Stimulated activated CD4-positive, alpha-beta T cell treated with anti-CD3 and anti-CD28 coated beads, Interleukin-12 subunit alpha, Interleukin-12 subunit beta, amount 100 ng/mL, for 4 hours (primary cell): ENCODE measurements at places on chromosomes 1 and 21.

- DNase-seq, result no peak
Measured at GRCh38 chr1:169538998-169539871, 47.0 kb downstream of the F5 start.

DNA sequence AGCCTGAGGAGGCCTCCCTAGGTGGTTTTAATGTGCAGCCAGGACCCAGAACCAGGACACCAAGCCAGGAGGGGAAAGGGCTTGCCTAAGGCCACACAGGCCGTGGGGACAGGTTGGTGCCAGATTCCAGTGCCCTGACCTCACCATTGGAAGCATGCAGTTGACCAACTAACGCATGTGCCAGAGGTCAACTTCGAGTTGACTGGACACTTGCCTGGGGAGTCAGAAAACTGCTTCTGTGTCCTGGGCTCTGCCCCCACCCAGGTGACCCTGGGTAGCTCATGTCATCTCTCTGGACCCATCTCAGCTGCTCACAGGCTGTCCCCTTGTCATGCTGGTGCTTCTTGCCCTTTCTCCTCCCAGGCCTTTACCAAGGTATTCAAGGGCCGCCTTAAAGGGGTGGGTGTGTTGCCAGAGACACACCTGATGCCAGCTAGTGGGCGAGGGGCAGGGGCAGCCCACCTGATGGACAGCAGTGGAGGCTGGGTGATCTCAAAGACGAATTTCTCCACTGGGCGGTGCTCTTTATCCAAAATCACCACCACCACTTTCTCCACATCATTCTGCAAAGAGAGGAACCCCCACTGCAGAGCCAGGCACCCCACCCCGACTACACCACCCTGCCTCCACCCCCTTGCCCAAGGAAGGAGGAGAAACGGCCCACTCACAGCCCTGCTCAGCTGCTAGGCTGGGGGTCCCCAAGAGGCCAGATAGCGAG is 4.4 kb downstream of the MAD2L2 start:
- no peak for DNase-seq

DNA sequence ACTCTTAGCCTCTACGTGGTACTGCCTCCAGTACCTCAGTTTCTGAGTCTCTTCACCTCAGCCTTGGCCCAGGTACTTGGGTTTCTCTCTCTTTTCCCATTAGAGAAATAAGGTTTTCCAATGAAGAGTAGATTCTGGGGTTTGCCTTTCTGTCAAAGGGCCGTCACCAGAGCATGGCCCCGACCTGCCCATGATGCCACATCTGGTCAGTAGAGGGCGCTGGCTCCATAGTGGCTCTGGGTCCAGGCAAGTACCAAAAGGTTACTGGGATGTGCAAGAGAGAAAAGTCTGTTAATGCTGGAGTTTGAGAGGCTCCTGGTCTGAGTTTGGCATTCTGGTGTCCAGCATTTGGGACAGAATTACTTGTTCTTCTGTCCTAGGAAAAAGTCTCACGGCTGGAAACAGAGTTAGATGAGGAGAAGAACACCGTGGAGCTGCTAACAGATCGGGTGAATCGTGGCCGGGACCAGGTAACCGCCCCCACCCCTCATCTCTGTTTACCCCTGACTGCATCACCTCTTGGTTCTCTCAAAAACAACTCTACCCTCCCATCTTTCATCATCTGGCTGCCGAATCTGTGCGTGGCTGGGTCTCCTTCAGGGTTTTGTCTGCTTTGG is 5.3 kb upstream of the TUFT1 start:
- peak; percentile 77 for DNase-seq

DNA sequence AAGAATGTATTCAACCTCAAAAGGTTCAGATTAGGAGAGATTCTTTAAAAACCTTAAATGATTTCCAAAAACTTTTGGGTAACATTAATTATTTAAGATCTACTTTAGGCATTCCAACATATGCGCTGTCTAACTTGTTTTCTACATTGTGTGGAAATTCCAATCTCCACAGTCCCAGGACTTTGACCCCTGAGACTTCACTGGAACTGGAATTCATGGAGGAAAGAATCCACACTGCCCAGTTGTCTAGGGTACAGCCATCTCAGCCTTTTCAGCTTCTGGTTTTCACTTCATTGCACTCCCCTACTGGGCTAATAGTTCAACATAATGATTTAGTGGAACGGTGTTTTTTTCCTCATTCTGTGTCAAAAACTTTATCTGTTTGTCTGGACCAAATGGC is 161.5 kb downstream of the IER5 start:
- no peak for DNase-seq

DNA sequence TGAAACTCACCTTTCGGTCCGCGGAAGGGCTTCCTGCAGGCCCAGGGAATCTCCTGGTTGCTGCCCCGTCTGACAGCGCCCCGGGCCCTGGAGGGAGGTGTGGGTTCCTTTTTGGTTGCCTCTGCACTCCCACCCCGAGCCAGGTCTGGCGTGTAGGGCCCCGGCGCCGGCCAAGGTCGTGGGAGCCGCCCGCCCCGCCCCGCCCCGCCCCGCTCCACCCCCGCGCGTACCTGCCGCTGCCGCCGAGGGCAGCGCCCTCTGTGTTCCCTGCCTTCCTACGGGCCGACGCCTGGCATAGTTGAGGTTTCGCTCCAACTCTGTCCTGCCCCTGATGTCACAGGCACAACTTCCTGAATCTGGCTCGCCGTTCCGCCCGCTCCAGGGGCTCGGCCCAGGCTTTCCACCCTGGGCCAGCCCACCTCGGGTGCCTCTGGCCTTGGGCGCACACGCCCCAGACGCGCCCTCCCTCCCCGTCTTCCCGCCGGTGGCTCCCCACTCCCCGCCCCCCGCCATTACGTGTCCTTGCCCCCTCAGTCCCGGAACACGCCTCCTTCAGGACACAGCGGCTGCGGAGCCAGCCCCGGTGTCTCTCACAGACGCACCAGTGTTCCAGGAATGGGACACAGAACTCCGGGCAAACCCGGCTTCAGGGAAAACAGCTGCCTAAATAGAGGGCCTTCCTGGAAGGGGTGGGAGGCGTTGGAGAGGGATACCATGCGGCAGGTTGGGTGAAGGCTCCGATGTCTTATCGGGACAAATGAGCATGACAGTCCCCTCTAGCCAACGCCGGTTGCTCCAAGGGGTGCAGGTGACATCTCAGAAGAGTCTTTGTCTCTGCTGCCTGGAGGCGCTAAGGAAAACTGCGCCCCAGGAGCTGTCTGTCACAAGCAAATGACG is at the start of gene KIAA0040:
Gene KIAA0040 (minus strand): TSS at position 147 of the 897 bp plus-strand sequence. CDS start 31,763 bp downstream, outside the sequence.
- peak; percentile 56 for DNase-seq

GRCh38 chr1:63487336-63488065 is 35.5 kb downstream of the ITGB3BP start:
- no peak for DNase-seq

- DNase-seq, result no peak
Measured at GRCh38 chr1:201585901-201586300, 47.0 kb downstream of the NAV1 start.

GRCh38 chr1:63618011-63618410 is 24.8 kb downstream of the PGM1 start:
- no peak for DNase-seq

GRCh38 chr1:24327891-24328290 is 8.7 kb downstream of the GRHL3 start:
- no peak for DNase-seq

GRCh38 chr1:91404151-91405012 is at the start of gene HFM1:
HFM1 (minus strand) TSS chr1:91404837; CDS start chr1:91401082, 3,755 bp downstream.
- peak; percentile 45 for DNase-seq

- DNase-seq, result no peak
Measured at GRCh38 chr21:42306366-42307035, 8.7 kb downstream of the TFF3 start.

- no peak for DNase-seq
Measured at GRCh38 chr1:43996733-43997115, 5.3 kb downstream of the CCDC24 start.

DNA sequence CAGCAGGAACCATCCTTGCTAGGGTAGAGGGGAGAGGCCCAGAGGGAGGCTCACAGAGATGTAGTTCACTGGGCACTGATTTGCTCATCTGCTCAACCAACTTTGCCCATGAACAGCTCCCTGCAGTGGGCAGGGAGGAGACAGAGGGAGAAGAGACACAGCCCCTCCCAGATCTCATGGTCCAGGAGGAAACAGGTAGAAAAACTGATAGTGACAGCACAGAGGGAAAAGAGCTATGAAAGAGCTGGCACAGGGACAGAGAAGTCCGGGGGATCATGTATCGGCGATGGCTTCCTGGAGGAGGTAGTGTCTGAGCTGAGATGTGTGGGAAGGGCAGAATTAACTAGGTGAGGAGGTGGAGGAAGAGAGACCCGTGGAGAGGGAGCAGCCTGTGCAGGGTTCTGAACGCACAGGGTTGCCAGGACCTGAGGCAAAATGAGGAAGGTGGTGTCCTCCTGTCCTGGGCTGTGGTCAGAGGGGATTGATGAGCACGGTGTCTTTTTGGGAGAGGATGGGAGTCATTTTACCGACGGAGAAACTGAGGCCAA is 85.9 kb downstream of the PTPRU start:
- no peak for DNase-seq

GRCh38 chr1:29504196-29504595 is 267.9 kb downstream of the PTPRU start:
- DNase-seq, result no peak

DNA sequence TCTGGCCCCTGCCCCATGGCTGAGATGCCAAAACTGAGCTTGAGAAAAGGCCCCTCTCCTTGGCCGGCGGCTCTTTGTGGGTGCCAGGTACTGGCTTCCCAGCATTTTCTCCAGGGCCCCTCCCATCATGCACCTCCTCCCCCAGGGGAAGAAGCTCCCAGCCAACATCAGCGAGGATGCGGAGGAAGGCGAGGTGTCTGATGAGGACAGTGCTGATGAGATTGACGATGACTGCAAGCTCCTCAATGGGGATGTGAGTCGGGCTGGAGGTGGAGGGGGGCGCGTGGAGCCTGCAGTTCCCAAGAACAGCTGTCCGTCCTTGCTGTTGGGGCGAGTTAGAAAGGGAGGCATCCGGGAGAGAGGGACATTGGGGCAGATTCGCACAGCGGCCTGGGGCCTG is 13.5 kb downstream of the PLCH2 start:
- DNase-seq, result no peak

DNA sequence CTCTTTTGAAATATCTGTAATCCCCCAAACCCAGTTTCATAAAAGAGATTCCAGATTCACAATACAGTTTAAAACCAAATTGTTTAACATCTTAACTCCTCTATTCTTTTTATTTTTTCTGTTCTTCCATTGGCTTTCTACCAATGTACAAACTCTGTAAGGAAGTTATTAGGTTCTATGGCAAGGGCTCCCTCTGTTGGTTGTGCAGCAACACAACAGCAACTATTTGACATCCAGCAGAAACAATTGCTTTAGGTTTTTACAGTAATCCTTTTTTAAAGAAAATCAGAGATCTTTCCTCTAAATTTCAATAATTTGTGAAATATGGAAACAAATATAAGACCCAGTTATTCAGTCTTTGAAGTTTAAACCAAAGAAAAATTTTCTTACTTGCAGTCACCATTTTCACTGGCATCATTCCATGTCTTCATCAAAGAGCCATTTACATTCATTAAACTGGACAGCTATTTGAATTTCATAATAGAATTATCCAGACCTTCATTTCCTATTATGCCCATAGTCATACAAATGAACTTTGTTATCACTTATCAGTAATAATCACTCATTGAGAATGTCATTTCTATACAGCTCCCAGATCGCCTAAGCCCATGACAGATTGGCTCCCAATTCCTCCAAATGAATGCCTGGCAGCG is 46.5 kb upstream of the RNF11 start:
- peak; percentile 8 for DNase-seq

DNA sequence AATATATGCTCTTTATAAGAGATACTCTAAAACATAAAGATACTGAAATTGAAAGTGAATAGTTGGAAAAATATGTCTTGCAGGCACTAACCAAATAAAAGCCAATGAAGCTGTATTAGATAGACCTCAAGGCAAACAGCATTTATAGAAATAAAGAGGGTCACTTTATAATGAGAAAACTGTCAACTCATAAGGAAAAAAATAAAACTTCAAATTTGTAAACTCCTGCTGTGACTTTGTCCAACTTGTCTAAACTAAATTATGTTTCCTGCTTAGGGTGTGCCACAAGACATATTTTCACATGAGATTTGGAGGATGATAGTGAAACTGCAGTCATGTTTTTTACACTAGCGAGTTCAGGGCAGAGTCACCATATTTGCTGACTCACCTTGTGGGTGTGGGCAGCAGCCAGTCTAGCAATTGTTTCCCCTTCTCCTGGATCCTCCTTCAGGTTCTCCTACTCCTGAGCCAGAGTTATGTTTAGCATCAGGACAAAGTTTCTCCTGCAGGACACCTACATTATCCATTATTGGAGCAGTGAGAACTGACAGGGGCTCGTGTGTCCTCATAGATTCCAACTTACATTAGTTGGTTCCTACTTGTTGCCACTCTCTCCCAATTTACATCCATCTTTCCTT is 43.8 kb downstream of the CD53 start:
- DNase-seq, result no peak

DNA sequence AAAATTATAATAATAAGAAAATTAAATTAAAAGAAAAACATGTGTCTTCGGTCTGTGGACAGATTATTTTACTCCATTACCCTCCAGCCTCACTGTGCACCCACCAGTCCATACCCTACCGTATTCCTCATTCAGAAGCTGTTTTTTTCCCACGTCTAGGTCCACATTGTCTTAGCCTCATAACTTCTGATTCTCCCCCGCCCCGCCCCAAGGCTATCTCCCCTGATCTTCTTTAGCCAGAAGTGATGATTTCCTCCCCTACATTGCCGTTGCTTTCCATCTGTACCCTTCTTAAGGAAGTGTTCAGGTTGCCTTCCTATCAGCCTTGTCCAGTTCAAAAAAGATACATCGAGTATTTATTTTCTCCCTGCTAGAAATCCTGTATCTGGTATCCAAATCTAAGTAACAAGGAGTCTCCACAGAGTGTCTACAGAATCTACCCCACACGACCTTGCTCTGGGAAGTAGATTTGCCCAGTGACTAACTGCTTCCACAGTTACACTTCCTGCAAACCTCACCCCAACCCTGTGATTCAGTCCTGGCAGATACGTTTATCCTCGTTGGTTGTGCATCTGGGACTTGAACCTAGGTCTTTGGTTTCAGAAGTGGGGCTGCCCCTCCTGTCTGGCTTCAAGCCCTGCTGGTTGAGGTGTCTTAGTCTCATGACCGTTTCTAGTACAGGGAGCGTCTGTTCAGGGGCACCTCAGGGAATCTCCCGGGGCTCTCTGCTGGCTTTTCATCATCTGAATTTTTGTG is 470.2 kb downstream of the CAMTA1 start:
- no peak for DNase-seq

- DNase-seq, result no peak
Measured at GRCh38 chr1:226526801-226527595, 21.6 kb upstream of the STUM start.

GRCh38 chr1:9033363-9033762 is 7.1 kb upstream of the SLC2A7 start:
- no peak for DNase-seq

GRCh38 chr1:240021709-240022108 is 70.0 kb upstream of the FMN2 start:
- DNase-seq, result no peak

GRCh38 chr1:10738061-10739058 is 58.1 kb downstream of the CASZ1 start:
- DNase-seq, result no peak

- DNase-seq, result no peak
Measured at GRCh38 chr1:109771712-109772657, 8.3 kb upstream of the EPS8L3 start.

- DNase-seq, result no peak
Measured at GRCh38 chr1:7220007-7220406, 434.8 kb downstream of the CAMTA1 start.

GRCh38 chr1:39214714-39214997 is 10.2 kb downstream of the MACF1 start:
- no peak for DNase-seq
